ENCODE measurements at places on chromosomes 2 and 18.

GRCh38 chr2:34789169-34789568, 1190.1 kb upstream of the FAM98A start:
- DNase-seq: no peak

DNA sequence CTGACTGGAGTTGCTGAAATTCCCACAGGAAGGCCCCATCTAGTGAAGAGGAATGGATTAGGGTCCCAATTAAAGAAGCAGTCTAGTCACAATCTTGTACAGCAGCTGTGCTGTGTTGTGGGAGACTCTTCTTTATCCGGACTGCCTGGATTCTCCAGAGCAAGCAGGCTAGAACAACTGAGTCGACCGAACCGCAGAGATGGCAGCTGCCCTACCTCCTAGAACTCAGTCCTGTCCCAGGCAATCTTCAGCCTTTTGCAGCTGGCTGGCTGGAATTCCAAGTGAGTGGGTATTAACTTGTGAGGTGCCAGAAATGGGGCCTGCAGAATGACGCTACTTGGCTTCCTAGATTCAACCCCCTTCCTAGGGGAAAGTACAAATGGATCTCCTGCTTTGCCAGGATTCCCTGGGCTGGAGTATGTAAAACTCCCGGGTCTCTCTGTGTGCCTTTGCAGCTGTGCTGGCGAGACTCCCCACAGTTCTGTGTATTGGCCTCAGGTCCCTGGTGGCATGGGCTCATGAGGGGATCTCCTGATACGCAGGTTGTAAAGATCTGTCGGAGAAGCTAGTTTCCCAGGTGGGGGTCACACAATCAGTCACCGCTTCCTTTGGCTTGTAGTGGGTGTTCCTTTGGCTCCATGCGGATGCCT, 1952.6 kb upstream of the LRRTM1 start:
- no peak for DNase-seq

- DNase-seq: no peak
Measured at GRCh38 chr18:61869636-61870035, 23.2 kb downstream of the RNF152 start.

- no peak for DNase-seq
Measured at GRCh38 chr18:13536578-13536977, 189.8 kb downstream of the FAM210A start.

- no peak for DNase-seq
Measured at GRCh38 chr2:172655838-172656573, 79.6 kb upstream of the RAPGEF4 start.

DNA sequence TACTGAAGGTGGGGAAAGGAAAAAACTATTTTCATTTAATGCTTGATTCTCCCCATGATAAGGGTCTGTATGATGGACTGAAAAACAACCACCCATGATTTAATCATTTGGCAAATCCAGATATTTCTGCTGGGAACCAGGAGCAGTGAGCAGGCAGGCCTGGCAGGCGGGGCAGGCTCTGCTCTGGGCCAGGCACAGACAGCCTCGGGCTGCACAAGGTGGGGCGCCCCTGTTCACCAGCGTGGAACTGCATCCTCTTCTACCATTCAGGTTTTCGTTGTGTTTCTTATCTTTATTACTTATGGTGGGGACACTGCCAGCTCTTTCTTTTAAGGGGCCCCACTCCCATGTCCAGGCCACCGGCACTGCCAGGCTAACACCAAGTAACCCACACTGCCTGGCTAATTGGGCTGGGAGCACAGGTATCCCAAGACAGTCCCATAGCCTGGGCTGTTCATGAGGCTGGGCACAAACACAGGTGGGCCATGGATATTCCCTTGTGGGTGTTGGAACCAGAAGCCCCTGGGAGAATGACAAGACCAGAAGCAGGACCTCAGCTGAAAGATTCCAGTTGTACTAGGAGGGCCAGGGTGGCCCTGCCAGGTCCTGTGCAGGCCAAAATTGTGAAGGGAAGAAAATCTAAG, 57.1 kb upstream of the RALBP1 start:
- DNase-seq: no peak

DNA sequence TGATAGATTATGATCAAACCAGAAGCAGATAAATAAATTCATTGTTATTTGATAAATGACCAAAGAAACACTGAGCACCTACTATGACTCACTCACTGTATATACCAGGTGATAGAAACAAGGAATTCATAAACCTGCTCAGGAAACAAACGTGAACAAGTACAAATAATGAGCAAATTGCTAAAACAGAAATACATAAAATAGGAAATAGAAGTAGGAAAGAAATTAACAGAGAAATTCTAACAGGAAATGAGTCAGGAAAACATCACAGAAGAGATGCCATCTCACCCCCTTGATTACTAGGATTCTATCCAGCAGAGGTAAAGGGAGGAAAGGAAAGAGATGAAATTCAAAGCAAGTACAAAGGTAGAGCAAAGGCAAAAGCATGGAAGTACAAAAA, 31.3 kb downstream of the EXOC6B start:
- no peak for DNase-seq

- no peak for DNase-seq
Measured at GRCh38 chr18:12052866-12053265, 40.8 kb upstream of the ANKRD62 start.

DNA sequence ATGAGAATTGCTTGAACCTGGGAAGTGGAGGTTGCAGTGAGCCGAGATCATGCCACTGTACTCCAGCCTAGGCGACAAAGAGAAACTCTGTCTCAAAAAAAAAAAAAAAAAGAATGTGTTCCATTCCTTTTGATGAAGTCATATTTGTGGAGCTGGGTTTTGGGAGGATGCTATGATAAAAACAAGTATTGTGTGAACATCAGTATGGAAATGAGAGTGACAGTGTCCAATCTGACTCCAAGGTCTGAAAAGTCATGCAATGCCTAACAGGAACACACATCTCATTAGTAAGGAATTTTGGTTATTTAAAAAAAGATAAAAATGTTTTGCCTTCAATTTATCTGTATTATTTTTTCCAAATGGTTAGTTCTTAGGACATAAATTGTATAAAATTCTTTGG, 11.8 kb downstream of the GCFC2 start:
- no peak for DNase-seq

DNA sequence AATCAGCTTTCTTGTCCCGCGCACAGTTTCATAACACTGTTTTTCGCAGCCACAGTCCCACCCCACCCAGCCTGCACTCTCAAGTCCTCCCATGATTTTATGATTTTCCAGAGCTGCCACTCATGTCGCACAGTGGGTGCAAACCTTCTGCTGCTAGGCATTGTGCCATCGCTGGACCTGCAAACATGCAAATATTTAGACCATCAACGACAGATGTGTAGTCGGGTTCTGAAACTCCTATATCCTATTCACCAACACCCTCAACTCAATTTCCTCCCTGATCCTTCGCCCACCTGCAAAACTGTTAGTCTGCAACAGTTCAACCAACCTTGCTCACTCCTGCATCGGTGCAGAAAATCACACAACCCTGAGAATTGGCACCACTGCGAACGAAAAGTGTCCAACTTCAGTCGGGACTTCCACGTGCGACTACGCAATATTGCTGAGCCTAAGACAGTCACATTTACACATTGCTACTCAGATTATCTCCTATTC, 871 bp upstream of the ALS2 start:
- DNase-seq: no peak

GRCh38 chr18:3380384-3380961, 69.5 kb upstream of the TGIF1 start:
- DNase-seq: no peak

DNA sequence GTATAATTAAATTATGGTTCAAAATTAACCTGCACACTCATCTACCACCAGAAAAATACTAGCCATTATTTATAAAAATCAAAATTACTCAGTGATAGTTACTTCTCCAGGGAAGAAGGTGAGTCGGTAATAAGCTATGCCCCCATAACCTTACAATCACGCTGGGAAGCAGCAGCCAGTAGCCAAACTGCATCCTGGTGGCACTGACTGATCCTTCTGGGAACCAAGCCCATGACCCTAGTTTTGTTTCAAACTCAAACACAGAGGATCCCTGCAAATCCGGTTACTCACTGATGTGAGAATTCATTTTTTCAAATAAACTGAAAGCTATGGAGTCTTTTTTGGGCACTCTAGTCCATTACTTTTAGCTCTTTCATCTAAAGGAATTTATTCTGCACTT, 88.2 kb upstream of the VWC2L start:
- no peak for DNase-seq

DNA sequence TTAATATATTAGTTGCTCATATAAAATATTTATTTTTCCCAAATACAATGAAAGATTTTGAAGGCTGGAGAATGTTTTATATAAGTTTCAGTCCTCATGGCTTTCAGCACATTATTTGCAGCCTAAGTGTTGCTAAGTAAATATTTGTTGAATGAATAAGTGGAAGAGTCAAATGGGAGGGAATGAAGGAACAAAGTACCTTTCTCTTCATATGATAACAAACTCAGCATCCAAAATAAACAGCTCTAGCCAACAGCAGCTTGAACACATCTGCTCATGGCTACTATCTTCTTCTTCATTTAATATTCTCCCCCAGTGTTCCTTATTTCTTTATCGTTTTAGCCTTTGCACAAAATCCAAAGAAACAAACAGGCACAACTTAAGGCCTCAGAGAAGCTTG, 385.2 kb upstream of the PIK3C3 start:
- no peak for DNase-seq

DNA sequence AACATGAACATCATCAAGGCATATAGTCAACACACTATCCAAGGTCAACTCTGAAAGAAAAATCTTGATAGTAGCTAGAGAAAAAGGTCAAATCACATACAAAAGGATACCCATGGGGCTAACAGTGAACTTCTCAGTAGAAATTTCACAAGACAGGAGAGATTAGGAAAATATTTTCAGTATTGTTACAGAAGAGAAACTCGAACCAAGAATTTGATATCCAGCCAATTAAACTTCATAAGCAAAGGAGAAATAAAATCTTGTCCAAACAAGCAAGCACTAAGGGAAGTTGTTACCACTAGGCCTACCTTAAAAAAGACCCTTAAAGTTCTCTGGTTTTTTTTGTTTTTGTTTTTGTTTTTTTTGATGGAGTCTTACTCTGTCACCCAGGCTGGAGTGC, 242.5 kb downstream of the EXOC6B start:
- no peak for DNase-seq

DNA sequence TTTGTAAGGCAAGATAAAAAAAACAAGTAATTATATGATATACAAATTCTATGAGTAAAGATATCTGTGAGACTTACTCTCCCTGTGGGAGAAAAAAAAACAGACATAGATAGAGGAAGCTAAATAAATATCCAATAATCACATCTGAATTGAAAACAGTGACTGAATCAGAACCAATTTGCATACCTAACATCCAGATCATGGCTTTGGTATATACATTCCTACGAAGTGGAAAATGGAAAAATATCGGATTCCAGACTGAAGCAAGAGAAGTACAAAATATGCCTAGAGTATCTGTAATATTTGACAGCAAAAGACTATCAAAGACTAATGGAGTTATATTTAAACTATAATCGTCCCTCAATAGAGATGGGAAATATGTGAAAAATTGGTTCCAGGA, 1108.1 kb upstream of the CHAC2 start:
- no peak for DNase-seq

- DNase-seq: no peak
Measured at GRCh38 chr2:38374984-38375383, 2.1 kb downstream of the ATL2 start.

DNA sequence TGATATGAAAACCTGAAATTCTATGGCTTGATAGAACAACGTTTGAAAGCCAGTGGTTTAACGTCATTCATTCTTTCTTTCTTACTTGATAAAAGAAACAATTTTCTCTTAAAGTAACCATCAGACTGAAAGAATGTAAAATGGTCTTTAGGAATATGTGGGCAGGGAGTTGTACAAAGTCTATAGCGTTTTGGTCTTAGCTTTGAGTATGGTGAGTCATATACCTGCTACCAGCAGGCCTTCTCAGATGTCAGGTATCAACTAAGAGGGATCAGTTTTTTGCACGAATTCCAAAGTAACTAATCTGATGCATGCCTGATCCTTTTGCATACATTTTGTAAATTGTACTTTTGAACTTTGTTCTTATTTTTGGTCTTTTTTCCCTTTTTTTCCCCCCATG, 101.5 kb upstream of the DSEL start:
- no peak for DNase-seq

GRCh38 chr2:228282376-228282775, 100.9 kb upstream of the SPHKAP start:
- no peak for DNase-seq

DNA sequence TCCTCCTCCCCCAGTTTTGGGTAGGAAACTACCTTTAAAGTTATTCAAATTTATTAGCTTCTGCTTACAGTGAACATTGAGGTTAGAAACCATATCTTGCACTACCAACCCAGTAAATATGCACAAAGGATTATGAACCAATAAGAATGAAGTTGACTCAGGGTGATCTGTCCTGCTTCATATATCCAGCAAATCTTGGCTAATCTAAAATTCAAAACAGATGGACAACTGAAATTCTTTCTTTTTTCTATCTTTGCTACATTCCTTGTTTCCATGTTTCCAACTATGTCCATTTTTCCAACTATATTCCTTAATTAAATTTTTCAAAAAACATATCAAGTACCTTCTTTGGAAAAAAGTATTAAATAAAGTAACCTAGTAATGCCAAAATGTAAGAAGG, 149.3 kb downstream of the FAM124B start:
- DNase-seq: no peak

GRCh38 chr2:236935083-236935482, 150.6 kb upstream of the COPS8 start:
- no peak for DNase-seq

GRCh38 chr2:20611077-20611843, 39.6 kb downstream of the HS1BP3 start:
- DNase-seq: no peak

- no peak for DNase-seq
Measured at GRCh38 chr2:115650827-115651226, 1208.4 kb downstream of the DPP10 start.

GRCh38 chr2:160376576-160376975, 117.0 kb downstream of the RBMS1 start:
- no peak for DNase-seq

DNA sequence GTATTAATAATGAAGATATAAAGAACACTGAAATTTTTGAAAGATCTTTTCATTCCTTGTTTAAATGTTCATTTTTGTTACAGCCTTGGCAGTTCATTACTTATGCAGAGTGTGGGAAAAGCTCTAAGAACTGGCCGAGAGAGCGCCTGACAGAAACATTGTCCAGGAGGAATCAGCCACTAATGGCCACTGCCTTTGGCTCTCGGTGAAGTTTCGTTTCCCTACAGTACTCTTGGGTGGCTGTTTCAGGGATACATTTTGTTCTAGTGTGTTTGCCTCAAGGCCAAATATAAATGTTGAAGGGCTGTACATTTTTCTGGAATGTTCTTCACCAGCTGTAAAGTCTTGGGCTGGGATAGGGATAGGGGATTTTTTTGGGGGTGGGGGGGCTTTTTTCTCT, 10.7 kb downstream of the SPTBN1 start:
- DNase-seq: no peak

GRCh38 chr2:199668645-199669044, 182.3 kb downstream of the FTCDNL1 start:
- no peak for DNase-seq

DNA sequence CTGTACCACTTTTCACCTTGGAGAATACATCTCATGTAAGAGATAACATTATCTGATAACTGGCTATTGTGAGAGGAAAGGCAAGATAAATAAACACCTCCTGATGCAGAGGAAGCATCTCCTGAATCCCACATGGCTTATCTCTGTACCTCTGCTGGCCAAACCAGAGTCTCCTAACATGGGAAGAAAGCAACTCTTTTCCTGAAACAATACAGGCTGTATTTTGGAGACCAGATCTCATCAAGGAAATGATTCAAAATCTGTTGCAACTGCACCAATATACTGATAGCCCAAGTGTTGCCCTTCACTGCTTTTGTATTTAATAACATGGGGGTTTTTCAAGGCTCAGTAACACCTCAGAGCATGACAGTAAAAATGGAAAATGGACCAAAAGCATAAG, 106.9 kb downstream of the MREG start:
- DNase-seq: no peak

All from stimulated activated CD4-positive, alpha-beta T cell treated with anti-CD3 and anti-CD28 coated beads, TNF-alpha, amount 100 ng/mL, for 48 hours (primary cell).